ENCODE measurements at places on chromosomes 5 and 9. TPM values are rescaled to one million over a fixed set of nuclear protein-coding genes. Genes with fewer than 3 reads are reported as not detected.
A peak's percentile ranks its signal among the peaks of the same experiment; 100 is the strongest.

GRCh38 chr5:102290004-102290403 is 6.1 kb downstream of the SLCO4C1 start:
- no peak overlapping the region for H3K4me3 ChIP-seq
- no peak overlapping the region for H3K27ac ChIP-seq
- peaks cover 3% of the 10 kb centered on the region for H3K27me3 ChIP-seq
- peaks cover 2% of the 10 kb centered on the region for H3K4me1 ChIP-seq

- peak; percentile 19 for DNase-seq
- H3K27me3 ChIP-seq, result no peaks in the 10 kb centered on the region
- no peaks in the 10 kb centered on the region for H3K36me3 ChIP-seq
- H3K27ac ChIP-seq, result no peak overlapping the region
Measured at GRCh38 chr5:147098233-147098790, 136.5 kb upstream of the STK32A start.

- no peaks in the 10 kb centered on the region for H3K36me3 ChIP-seq
- DNase-seq, result peak; percentile 63
- peaks cover 3% of the 10 kb centered on the region for H3K27me3 ChIP-seq
- H3K4me1 ChIP-seq, result no peaks in the 10 kb centered on the region
Measured at GRCh38 chr9:135797507-135798262, 95.7 kb downstream of the KCNT1 start.

- H3K36me3 ChIP-seq, result no peaks in the 10 kb centered on the region
- no peak within 1 kb of the TSS for H3K4me3 ChIP-seq
Measured at GRCh38 chr9:77019236-77019925, at the start of gene FOXB2. FOXB2 (plus strand) TSS chr9:77019655; CDS start chr9:77019655, 0 bp downstream.

GRCh38 chr9:121216271-121216805 is 14.7 kb upstream of the RAB14 start:
- no peak overlapping the region for H3K27ac ChIP-seq
- H3K4me3 ChIP-seq, result no peak overlapping the region
- no peaks in the 10 kb centered on the region for H3K27me3 ChIP-seq
- H3K4me1 ChIP-seq, result peaks cover 4% of the 10 kb centered on the region
- H3K36me3 ChIP-seq, result no peaks in the 10 kb centered on the region

Gene LCN9
- not detected for total RNA-seq

DNA sequence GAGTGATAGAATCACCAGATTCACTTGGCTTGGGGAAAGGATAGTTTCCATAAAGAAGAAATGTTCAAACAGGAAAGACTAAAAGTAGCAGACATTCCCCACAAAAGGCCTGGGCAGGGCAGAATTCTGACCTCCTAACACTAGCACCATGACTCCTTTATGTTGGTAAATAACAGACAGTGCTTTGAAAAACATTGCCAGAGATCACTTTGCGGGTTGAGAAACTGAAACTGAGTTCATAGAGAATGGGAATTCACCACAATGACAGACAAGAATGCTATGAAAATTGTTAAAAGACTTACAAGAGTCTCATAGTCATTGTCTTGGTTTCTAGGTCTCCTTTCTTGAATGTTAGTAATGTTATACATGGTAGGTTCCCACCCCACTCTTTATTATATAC is 172.5 kb upstream of the GLRA1 start:
- no peaks in the 10 kb centered on the region for H3K27me3 ChIP-seq
- DNase-seq, result no peak
- no peaks in the 10 kb centered on the region for H3K36me3 ChIP-seq
- H3K27ac ChIP-seq, result no peak overlapping the region

- no peak overlapping the region for H3K4me3 ChIP-seq
- H3K27ac ChIP-seq, result no peak overlapping the region
- H3K27me3 ChIP-seq, result peaks cover 3% of the 10 kb centered on the region
- H3K36me3 ChIP-seq, result no peaks in the 10 kb centered on the region
- no peak for DNase-seq
- no peaks in the 10 kb centered on the region for H3K4me1 ChIP-seq
Measured at GRCh38 chr9:103900466-103900865, 193.6 kb upstream of the SMC2 start.

- no peak overlapping the region for H3K4me3 ChIP-seq
- H3K27ac ChIP-seq, result no peak overlapping the region
- peaks cover 14% of the 10 kb centered on the region for H3K4me1 ChIP-seq
- H3K36me3 ChIP-seq, result peaks cover 6% of the 10 kb centered on the region
Measured at GRCh38 chr5:1509346-1510085, 14.2 kb downstream of the LPCAT1 start.

- H3K27ac ChIP-seq, result no peak overlapping the region
- H3K36me3 ChIP-seq, result no peaks in the 10 kb centered on the region
- H3K27me3 ChIP-seq, result peaks cover 7% of the 10 kb centered on the region
- peaks cover 27% of the 10 kb centered on the region for H3K4me1 ChIP-seq
- DNase-seq, result no peak
- no peak overlapping the region for H3K4me3 ChIP-seq
Measured at GRCh38 chr9:35279946-35280345, 118.1 kb downstream of the UNC13B start.

Measured in activated naive CD4-positive, alpha-beta T cell treated with anti-CD3 and anti-CD28 coated beads for 36 hours (primary cell).